ENCODE measurements at places on chromosomes 11 and 22. TPM values are rescaled to one million over a fixed set of nuclear protein-coding genes. Genes with fewer than 3 reads are reported as not detected.
A peak's percentile ranks its signal among the peaks of the same experiment; 100 is the strongest.

DNA sequence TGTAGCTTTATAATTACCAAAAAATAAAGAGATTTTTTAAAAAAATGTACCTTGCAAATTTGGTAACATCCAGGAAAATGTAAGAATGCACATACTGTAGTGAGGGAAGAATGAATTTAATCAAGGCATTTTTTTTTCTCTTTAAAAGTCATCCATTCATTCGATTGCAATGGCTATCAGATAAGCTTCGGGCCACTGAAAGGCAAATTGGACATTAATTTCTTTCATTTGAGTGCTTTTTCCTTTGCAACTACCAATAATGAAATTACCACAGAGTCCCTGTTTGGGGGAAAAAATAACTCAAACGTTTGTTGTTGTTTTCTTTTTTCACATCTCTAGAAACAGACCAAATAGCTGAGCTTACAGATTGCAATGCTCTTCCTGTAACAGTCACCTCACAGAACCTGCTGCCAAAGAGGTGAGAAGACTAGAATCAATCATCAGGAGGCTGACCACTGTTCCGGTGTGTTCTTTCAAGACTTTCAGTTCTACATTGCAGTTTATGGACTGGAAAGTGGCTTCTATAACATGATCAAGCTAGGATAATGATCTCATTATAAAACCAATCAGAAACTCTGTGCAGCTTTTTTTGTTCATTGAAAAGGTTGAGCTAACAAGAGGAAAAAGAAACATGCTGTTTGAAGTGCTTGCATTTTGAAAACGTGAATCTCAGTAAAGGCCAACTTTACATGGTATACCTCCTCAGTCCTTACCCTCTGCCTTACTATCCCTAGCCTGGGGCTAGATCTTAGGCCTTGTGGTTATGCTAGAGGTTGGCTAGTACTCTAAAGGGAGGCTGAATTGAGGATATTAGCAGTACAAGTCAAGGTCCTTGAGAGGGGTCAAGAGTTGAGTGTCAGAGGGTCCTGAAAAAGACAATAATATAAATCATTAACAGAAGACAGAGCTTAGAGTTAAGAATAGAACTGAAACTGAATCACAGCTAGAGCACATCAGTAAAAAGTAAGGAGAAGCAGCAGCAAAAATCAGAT is 1276.1 kb downstream of the LRRC4C start:
- H3K27ac ChIP-seq: no peak overlapping the region
- no peaks in the 10 kb centered on the region for H3K4me1 ChIP-seq
- DNase-seq: no peak
- no peaks in the 10 kb centered on the region for H3K36me3 ChIP-seq
- H3K27me3 ChIP-seq: no peaks in the 10 kb centered on the region

GRCh38 chr11:36053862-36054261 is 110.0 kb downstream of the LDLRAD3 start:
- H3K4me3 ChIP-seq: no peak overlapping the region
- no peak overlapping the region for H3K27ac ChIP-seq
- no peaks in the 10 kb centered on the region for H3K27me3 ChIP-seq
- no peak for DNase-seq

- peaks cover 53% of the 10 kb centered on the region for H3K27me3 ChIP-seq
- H3K4me3 ChIP-seq: no peak overlapping the region
- DNase-seq: no peak
Measured at GRCh38 chr11:13009921-13010748, 1.0 kb downstream of the RASSF10 start.

The KCNK4 gene
- total RNA-seq: not detected

DNA sequence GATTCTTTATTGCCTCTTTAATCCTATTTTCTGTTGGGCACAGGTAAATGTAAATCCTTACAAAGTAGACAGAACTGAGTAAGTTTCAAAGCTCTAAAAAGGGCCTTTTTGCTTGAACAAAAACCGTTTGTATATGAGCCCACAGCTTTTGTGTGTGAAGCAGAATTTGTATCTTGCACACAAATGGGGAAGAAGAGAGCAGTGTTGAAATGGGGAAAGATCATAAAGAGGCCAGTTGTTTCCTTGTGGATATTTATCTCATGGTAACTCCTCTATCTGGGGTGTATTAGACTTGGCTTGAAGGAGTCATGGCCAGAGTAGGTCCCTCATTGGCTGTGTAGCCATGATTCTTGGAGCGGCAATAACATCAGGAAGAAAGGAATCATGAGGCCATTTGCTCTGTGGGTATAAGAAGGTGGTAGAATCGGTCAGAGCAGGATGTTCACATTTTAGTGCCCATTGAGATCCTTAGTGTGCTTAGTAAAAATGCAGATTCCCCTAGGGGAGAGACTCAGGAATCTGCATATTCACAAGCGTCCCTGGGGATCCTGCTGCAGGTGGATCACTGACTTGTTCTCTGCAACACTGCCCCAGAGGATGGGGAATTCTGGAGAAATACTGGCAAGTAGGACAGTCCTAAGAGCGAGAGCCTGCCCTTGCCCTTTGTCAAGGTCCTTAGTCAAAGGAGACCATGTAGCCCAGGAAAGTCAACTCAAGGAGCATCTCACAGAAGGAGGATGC is 126.5 kb downstream of the LDLRAD3 start:
- no peak overlapping the region for H3K27ac ChIP-seq
- H3K4me3 ChIP-seq: no peak overlapping the region
- H3K4me1 ChIP-seq: peaks cover 29% of the 10 kb centered on the region
- peaks cover 8% of the 10 kb centered on the region for H3K27me3 ChIP-seq
- no peak for DNase-seq

The ESAM gene
- total RNA-seq: 0.14 TPM

- no peak overlapping the region for H3K4me3 ChIP-seq
- no peaks in the 10 kb centered on the region for H3K36me3 ChIP-seq
- no peaks in the 10 kb centered on the region for H3K4me1 ChIP-seq
- DNase-seq: no peak
- peaks cover 6% of the 10 kb centered on the region for H3K27me3 ChIP-seq
Measured at GRCh38 chr22:47437110-47437509, 674.7 kb downstream of the TBC1D22A start.

DNA sequence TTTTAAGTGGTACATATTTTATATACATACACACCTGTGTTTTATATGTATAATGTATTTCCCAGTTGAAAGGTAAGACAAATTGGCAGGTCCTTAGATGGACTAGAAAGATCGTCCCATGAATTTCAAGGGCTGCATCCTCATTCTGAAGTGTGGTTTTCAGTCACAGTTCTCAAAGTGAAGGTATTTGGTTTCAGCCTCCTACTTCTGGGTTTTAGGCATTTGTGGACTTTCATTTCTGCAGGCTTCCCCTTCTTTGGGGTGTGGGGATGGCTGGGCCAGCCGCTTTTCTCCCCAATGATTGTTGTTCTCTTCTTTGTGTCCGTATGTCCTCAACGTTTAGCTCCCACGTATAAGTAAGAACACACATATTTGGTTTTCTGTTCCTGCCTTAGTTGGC is 10.0 kb downstream of the DCPS start:
- H3K27me3 ChIP-seq: peaks cover 2% of the 10 kb centered on the region
- peaks cover 62% of the 10 kb centered on the region for H3K4me1 ChIP-seq
- no peak for DNase-seq
- H3K36me3 ChIP-seq: peaks cover 22% of the 10 kb centered on the region
- peak overlapping the region; percentile 7 for H3K27ac ChIP-seq
